ENCODE measurements at places on chromosomes 1 and 21. TPM values are rescaled to one million over a fixed set of nuclear protein-coding genes. Genes with fewer than 3 reads are reported as not detected.

The AMY1B gene
- not detected for total RNA-seq

The ADAMTS5 gene
- 3.9 TPM for total RNA-seq

The MTMR11 gene
- 5.6 TPM for total RNA-seq

The KIRREL1 gene
- 83.0 TPM for total RNA-seq

The RIIAD1 gene
- total RNA-seq, result not detected

The PTTG1IP gene
- total RNA-seq, result 159 TPM

The ZNF648 gene
- not detected for total RNA-seq

The RIMKLA gene
- under 0.01 TPM for total RNA-seq

The C1orf141 gene
- not detected for total RNA-seq

The ALPL gene
- 1.5 TPM for total RNA-seq

The SPRR5 gene
- total RNA-seq, result not detected

The C1QA gene
- total RNA-seq, result 0.26 TPM

The DNTTIP2 gene
- total RNA-seq, result 20.8 TPM

The NEXN gene
- 16.2 TPM for total RNA-seq

The CTSS gene
- 2.6 TPM for total RNA-seq
